SK-N-SH (cell line): ENCODE measurements at places on chromosomes 3 and 15.

GRCh38 chr15:89123181-89123525 lies 34.9 kb downstream of the ABHD2 start:
- H3K4me1 ChIP-seq: no peaks in the 10 kb centered on the region; the same call in 1 of the 2 replicates
- H3K27me3 ChIP-seq: no peaks in the 10 kb centered on the region
- no peak overlapping the region for H3K4me3 ChIP-seq
- H3K27ac ChIP-seq: no peak overlapping the region
- peaks cover 35% of the 10 kb centered on the region for H3K36me3 ChIP-seq
- no peak for DNase-seq

DNA sequence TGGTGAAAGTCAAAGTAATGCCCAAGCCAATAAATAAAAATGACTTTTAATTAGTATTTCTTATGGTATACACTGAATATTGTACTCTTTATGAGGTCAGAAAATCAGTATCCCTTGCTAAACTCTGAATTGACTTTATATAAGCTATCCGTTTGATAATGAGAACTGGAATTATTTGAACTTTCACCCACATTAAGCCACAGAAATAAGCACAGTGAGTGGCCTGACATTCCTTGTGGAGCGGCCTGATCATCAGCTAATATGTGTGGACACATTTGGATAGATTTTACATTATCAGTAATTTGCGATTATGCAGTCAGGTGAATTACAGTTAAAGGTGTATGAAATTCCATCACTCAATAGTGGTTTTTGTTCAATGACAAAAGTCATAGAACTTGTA lies 136.0 kb upstream of the CBLB start:
- no peak overlapping the region for H3K4me3 ChIP-seq
- no peaks in the 10 kb centered on the region for H3K27me3 ChIP-seq
- H3K4me1 ChIP-seq: no peaks in the 10 kb centered on the region
- H3K27ac ChIP-seq: no peak overlapping the region; the same call in 1 of the 2 replicates

DNA sequence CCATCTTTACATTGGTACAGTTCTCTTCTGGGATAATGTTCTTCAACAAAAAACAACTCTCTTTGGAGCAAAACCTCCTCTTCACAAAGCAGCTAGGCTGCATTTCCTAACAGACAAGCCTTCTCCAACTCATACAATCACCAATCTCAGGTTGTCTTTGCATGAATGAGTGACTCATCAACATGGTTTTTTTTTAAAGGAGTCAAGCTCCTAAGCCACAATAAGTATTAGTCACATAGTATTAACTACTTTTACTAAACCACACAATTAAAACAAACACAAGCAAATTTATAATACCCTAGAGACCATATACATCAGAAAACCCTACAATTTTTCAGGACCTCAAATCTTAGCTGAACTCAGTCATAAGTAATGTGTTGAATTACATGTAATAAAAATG lies 137.4 kb downstream of the TBC1D5 start:
- H3K4me3 ChIP-seq: no peak overlapping the region
- no peaks in the 10 kb centered on the region for H3K36me3 ChIP-seq
- no peaks in the 10 kb centered on the region for H3K27me3 ChIP-seq

DNA sequence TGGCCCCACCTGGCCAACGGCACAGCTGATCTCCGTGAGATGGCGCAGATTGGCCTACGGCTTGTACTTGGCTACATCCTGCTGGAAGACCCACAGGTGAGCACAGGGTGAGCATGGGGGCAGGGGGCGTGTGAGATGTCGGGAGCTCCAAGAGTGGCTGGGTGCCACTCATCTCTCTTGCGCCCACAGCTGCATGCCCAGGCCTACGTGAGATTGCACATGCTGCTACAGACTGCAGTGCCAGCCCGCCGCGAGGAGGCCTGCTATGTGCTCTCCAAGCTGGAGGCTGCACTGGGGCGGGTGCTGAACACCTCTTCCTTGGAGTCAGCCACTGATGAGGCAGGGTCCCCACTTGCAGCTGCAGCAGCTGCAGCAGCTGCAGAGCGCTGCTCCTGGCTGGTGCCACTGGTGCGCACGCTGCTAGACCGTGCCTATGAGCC lies 22.3 kb downstream of the NBEAL2 start:
- H3K27ac ChIP-seq: no peak overlapping the region
- no peak overlapping the region for H3K4me3 ChIP-seq
- no peaks in the 10 kb centered on the region for H3K27me3 ChIP-seq
- peaks cover 9% of the 10 kb centered on the region; the same call in 1 of the 2 replicates for H3K36me3 ChIP-seq
- peaks cover 2% of the 10 kb centered on the region; the same call in 1 of the 2 replicates for H3K4me1 ChIP-seq

DNA sequence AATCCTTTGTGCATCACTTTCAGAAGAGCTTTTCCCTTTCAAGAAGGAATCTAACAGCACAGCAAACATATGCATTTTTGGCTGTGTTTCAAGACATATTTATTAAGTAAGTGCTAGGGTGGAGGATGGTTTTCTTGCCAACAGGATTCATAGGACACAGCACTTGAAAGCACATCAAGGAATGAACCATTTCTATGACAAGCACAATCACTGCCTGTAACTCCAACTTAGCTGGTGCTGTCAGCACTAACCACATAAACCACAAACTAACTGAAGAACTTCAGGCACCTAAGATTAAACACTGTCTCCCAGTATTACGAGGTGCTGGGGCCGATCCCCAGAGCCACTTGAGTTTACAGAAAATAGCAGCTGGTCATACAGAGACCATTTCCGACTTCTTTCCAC lies 35.4 kb upstream of the SPRED1 start:
- no peaks in the 10 kb centered on the region for H3K27me3 ChIP-seq
- H3K27ac ChIP-seq: no peak overlapping the region
- H3K36me3 ChIP-seq: no peaks in the 10 kb centered on the region

DNA sequence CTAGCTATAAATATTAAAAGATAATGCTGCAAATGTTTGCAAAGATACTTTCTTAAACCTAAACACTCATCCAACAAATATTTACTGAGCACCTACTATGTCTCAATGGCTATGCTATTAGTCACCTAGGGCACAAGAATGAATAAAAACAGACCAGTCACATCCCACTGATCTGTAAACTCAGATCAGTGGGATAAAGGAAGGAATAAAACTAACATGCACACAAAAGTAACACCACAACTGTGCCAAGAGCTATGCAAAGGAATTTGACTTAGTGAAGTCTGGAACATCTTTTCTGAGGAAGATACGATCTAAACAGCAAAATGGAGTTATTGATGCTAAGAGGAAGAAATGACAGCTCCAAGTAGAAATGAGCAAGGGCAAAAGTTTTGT lies 56.6 kb downstream of the CBLB start:
- no peaks in the 10 kb centered on the region for H3K27me3 ChIP-seq
- H3K27ac ChIP-seq: no peak overlapping the region
- DNase-seq: no peak
- peaks cover 8% of the 10 kb centered on the region for H3K4me1 ChIP-seq

DNA sequence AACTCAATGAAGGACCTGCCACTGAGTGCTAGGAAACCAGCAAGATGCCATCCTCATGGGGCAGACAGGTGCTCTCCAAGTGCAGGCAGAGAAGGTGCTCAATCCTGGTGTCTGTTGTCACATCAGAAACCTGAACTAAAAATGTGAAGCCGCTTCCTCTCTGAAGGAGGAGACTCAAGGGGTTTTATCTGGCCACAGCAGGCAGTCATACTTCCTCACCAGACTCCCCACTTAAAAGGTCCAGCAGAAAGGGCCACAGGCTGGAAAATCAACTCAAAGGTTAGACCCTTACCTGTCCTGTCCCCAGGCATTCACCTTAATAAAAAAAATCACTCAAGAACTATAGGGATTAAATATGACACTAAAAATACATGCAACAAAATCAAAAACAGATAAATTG lies 4.8 kb downstream of the CCDC12 start:
- DNase-seq: no peak
- H3K4me3 ChIP-seq: no peak overlapping the region
- H3K27ac ChIP-seq: peak overlapping the region; percentile 75; the same call in 1 of the 2 replicates
